ENCODE measurements at places on chromosomes 1 and 21.

DNA sequence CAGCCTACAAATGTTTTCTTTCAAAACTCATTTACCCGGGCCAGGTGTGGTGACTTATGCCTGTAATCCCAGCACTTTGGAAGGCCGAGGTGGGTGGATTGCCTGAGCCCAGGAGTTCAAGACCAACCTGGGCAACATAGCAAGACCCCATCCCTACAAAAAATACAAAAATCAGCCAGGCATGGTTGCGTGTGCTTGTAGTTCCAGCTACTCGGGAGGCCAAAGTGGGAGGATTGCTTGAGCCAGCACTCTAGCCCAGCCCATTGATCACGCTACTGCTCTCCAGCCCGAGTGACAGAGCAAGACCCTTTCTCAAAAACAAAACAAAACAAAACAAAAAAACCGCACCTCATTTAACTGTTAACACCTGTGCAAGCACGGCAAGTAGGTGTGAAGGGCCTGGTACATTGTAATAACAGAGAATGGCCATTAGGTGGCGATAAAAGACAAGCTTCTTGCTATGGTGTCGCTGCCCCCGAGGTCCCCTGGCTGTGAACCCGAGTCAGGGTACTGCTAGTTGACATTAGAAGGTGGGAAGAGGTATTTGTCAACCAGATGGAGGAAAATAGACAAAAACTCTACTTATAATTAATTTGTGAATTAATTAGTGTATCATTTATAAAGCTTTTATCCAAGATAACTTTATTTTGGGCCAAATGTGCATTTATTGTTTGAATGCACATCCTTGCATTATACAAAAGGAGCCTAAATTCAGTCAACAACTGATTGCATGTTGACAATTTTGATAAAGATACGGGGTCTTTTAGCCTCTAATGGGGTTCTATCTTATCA, 66.5 kb downstream of the SH3BGR start:
- DNase-seq, result no peak

GRCh38 chr21:21688889-21689288, 690.7 kb downstream of the NCAM2 start:
- DNase-seq, result no peak

- DNase-seq, result no peak
Measured at GRCh38 chr1:53341961-53342707, 14.3 kb upstream of the LRP8 start.

DNA sequence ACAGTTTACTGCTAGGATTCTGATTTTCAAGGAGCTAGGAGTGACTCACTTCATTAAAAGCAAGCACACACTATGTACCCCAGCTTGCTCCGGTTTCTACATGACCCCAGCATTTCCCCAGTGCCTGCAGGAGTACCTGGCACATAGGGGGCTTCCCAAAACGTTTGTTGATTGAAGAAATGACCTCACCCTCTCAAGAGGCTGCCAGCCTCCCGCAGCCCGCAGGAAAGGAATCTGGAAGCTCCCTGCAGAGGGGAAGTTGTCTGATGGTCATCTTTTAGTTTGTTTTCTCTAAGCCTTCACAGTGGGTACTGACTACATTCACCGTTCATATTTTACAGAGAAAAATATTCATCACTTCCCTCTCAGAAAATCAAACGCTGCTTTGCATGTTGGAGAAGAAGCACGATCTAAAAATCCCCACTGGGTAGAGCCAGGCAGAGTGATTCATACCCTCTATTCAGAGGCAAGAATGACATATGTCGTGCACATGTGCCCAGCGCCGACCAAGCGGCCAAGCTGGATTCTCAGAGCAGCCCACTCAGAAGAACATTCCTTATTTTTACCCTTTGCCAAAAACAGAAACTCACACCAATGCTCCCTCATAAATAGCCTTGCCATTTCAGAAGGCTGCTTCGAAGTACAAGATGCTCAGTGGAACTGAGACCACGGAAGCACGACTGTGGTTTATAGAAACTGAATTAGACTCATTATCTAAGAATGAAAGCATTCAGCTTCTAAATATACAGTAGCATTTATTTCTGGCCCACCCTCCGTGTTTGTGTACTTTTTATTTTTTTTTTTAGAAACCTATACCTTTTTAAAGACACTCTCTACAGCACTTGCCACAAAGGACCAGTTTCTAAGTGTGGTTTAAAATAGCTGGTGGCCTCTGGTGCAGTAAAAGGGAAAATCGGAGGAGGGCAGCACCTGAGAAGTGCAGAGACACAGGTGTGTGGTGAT, 143.2 kb downstream of the MIS18A start:
- DNase-seq, result no peak
